Effector memory CD8-positive, alpha-beta T cell (primary cell): ENCODE measurements at places on chromosomes 16 and 17.

- DNase-seq = no peak
Observed at GRCh38 chr17:50078430-50078829, 16.7 kb upstream of the PDK2 start.

- no peak for DNase-seq
Observed at GRCh38 chr16:27718201-27719105, 168.5 kb downstream of the KATNIP start.

- no peak for DNase-seq
Observed at GRCh38 chr17:8012996-8013640, 10.7 kb downstream of the GUCY2D start.

DNA sequence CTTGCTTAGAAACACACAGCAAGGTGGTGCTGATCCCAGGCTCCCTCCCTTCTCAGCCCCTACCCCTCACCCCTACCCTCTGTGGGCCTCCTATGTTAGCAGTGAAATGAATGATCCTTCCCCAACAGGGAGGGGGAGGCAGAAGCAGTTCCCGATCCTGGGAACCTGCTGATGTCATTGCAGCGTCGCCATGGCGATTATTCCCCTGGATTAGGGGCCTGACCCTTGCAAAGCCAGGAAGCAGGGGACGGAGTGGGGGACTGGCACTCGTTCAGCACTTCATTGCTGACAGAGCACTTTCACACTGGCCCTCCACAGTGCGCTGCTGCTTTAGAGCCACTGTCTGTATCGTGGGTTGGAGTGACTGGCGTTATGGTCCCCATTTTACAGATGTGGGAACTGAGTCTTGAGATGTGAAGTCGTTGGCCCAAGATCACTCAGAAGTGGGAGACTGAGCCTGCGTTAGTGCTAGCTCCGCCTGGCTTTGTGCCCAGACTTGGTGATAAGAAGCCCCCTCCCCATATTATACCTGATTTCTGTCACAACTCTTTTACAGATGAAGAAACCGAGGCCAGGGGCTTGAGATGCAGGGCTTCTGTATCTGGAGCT is 26.6 kb downstream of the LASP1 start:
- no peak for DNase-seq

DNA sequence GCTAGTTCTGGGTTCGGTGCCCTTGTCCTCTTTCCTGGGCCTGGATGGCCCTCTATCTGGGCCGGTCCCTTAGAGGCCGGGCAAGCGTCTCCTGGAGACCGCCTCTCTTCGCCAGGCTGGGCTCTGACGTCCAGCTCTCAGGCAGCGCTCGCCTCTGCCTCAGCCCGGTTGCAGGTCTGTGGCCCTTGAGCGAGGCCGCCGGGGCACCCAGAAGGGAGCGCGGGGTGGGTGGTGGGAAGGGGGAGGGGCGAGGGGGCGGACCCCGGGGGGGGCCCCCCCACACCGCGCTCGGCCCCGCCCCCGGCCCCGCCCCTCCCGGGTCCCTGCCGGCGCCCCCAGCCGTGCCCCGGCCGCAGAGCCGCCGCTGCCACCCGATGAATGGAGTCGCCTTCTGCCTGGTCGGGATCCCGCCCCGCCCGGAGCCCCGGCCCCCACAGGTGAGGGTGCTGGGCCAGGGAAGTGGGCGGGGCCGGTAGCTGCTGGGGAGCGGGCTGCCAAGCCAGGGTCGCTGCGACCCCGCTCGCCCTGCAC is at the start of gene ARHGAP23:
Gene ARHGAP23, plus strand, starts transcription at position 353 of the 531 bp plus-strand sequence. Its CDS starts 22 bp downstream, at position 375.
- DNase-seq = peak; percentile 20

- no peak for DNase-seq
Observed at GRCh38 chr16:1899641-1900451, 18.4 kb downstream of the HS3ST6 start.

GRCh38 chr17:18031955-18032354 is 7.0 kb downstream of the ATPAF2 start:
- no peak for DNase-seq

GRCh38 chr17:4591529-4591928 is 7.2 kb downstream of the SMTNL2 start:
- no peak for DNase-seq

DNA sequence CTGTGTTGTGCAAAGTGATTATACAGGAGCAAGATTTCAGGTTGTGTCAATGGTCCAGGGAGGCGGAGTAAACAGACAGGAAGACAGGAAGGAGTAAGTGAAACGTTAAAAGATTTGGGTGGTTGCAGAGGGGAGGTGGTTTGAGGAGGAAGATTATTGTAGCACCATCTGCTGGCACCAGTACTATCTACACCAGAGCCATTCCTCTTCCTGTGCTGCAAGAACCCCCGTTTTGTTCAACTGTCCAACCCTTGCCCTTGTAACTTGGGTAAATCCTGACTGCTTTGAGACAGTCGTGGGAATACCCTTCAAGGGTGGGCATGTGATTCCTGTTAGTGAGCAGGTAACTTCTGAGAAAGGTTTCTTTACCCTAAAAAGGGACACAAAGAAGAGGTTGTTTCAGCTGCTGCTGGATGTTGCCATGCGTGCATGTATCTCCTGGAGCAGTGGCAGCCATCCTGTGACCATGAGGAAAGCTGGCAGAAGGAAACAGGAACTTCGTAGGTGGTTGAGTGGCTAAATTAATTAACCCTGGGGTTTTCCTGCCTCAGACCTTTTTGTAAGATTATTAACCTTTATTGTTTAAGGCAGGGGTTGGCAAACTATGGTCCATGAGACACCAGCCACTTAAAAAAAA is 124.1 kb downstream of the PRKCA start:
- peak; percentile 30 for DNase-seq
